NCI-H1048 (cell line): ENCODE measurements at places on chromosomes 3 and 15.

- DNase-seq = no peak
Observed at GRCh38 chr3:155334914-155335723, 41.6 kb upstream of the STRIT1 start.

DNA sequence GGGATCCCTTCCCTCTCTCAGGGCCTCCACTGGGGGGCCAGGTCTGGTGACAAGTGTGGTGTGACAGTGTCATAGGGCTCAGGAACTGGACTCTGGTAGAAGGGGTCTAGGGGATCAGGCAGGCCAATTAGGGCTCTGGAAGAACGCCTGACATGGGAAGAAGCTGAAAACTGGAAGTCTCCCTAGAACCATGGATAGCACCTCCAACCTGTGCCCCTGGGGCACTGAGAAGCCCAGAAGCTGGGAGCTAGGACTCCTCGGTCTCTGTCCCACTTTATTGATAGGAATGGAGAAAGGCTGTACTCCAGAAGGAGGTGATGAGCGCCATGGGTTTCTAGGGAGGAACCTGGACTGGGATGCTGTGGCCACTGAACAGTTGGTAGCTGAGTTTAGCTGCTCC lies 30.7 kb downstream of the INSYN1 start:
- DNase-seq = no peak

- no peak for DNase-seq
Observed at GRCh38 chr3:4678320-4678719, 185.2 kb downstream of the ITPR1 start.

GRCh38 chr3:53097887-53098286 lies 32.3 kb downstream of the RFT1 start:
- no peak for DNase-seq

DNA sequence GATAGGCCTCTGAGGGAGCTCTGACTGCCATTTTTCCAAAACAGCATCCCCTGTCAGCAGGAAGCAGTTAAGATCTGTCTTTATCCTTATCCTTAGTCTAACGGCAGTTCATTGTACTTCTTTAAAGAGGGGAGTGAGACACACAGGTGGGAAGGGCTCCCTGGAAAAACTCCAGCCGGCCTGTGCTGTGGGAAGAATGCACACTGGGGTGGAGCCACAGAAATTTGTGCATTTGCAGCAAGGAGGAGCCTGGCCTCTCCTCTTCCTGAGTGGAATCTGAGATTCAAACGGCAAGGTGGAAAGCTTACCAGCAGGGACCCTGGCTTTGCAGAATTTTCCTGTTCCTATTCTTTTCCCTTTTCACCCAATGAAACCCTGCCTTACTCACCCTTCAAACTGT lies 1209.4 kb downstream of the ROBO2 start:
- DNase-seq = no peak

- no peak for DNase-seq
Observed at GRCh38 chr3:9649791-9650521, 651 bp downstream of the MTMR14 start.

GRCh38 chr3:112818289-112818688 lies 28.4 kb downstream of the CD200R1L start:
- DNase-seq = no peak

DNA sequence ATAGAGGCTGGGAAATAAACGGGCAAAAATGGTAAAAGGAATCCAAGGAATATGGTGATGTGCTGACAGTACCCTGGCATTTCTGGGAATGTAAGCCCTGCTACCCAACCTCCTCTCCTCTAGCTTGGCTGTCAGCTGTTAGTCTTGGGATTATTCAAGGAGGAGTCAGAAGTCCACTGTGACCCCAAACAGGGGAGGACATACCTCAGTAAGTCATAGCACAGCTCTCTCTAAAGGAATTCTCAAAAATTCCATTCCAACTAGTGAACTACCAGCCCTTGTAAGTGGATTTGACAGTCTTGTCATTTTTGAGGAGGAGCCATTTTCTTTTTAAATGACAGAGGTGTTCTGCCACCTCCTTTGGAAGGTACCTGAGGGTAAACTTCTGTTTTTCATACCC lies 207.5 kb downstream of the PDCD6IP start:
- DNase-seq = no peak
